Stimulated activated CD4-positive, alpha-beta T cell treated with anti-CD3 and anti-CD28 coated beads, Interleukin-1b, Interleukin-23, amount 100 ng/mL, for 1 hour (primary cell): ENCODE measurements at places on chromosomes 6 and 20.

GRCh38 chr20:64261138-64261537 is 5.6 kb downstream of the PCMTD2 start:
- no peak for DNase-seq

GRCh38 chr6:105209950-105210706 is 30.3 kb upstream of the POPDC3 start:
- no peak for DNase-seq

DNA sequence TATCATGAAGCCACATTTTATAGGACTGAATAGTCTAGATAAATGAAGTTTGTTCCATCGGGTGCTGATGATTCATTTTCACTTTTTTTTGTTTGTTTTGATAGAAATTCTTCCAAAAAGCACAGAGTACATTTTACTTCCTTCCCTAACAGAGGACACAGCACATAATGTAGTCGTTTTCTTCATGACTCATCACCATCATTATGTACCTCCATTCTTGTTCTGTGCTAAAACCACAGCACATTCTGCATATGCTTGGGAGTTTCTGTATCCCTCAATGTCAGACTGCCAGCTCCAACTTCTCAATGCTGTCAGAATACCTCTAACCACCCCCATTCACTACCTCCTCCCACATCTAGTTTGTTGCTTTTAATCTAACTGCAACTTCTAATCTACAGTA is 1004.9 kb upstream of the ADGRB3 start:
- no peak for DNase-seq

DNA sequence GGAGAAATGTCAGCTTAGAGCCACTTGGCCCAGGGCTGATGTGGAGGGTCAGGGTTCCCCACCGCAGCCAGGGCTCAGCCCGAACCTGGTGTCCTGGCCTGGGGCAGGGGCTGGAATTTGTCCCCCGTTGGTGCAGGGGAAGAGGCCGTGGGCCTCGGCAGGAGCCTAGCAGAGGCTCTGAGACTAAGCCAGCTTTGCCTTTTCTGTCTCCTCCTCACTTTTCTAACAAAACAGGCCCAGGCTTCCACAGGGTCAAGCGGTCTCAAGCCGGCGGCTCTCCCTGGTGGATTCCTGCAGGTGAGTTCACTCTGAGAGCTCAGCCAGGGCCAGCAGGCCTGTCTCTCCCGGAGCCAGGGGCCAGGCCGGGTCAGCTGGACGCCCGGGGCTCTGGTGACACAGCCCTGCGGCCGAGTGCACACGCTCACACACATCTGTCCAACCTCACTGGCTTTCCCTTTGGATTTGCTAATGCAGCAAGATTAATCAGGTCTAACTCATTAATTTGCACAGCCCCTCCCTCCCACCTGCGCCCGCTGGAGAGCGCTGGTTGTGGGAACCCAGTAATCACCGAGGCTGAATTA is 2.9 kb upstream of the CHRNA4 start:
- no peak for DNase-seq

GRCh38 chr20:35285806-35286076 is 1.2 kb upstream of the EIF6 start:
- DNase-seq = no peak

DNA sequence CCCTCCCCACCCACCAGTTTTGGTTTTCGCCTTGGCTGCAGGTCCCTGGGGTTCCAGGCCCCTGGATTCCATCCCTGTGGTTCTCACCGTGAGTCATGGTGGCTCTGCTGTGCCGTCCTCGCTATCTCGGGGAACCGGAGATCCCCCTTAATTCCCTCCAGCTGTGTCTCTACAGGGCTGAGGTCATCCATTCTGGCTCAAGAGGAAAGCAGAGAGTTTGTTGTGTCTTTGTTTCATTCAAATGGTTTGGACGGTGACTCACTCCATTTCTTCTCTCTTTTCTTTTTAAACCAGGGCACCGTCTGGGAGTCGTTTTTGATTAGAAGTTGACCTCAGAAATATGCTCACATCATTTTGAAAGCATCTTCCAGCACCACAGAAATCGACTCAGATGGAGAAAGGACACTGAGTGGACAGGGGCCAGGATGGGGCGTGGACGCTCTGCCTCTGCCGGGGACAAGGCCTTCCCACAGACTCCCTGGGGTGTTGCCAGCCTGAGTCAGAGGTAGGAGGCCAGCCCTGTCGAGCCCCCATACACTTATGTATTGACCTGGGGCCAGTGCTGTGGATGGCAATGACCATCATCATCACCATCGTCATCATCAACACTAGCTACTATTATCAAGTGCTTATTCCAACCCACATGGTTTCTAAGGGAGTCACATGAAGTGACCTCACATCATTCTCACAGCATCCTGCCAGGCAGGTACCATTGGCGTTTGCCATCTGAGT is 176.2 kb downstream of the NFATC2 start:
- DNase-seq = no peak

- no peak for DNase-seq
These were observed 260.0 kb downstream of the MMUT start for GRCh38 chr6:49202924-49203536.

- DNase-seq = no peak
These were observed 339.6 kb upstream of the PRDM1 start for GRCh38 chr6:105746509-105746908.

DNA sequence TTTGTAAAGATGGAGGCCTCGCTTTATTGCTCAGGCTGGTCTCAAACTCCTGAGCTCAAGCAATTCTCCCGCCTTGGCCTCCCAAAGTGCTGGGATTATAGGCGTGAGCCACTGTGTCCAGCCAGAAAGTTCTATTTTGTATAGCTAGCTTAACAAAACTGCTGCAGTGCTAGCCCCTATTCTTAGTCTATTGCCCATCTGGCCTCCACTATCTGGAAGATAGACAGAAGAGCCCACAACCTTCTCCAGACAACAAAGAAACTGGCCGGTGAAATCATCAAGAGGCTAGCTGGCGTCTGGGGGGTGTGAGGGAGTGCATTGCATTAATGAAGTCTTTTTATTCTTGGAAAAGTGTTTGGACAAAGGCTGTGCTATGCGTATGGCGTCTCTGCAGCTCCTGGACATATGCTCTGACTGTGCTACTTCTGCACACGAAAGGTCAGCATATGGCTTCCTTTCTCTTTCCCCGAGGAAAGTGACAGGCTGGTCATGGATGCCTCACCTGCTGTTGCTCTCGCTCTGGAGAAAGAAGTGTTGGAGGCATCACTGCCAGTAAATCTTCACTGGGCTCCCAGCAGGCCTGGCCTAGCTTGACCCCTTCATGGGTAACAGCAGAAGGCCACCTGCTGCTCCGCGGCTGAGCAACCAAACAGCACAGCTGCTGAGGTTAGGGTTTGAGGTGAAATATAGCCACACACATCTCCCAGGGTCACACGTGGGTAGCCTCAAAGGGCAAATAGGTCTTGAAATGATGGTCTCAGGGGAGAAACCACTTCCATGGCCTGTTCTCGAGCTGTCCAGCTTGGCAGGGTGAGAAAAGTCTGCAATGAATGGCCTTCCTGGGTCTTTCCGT is 95.1 kb upstream of the IYD start:
- DNase-seq = no peak

- no peak for DNase-seq
These were observed 7.0 kb downstream of the SCUBE3 start for GRCh38 chr6:35220711-35221110.

- DNase-seq = no peak
These were observed 17.9 kb downstream of the NCR2 start for GRCh38 chr6:41353333-41353732.

- DNase-seq = no peak
These were observed 68.9 kb upstream of the SCGN start for GRCh38 chr6:25583099-25583498.

- no peak for DNase-seq
These were observed 138.9 kb upstream of the NUP153 start for GRCh38 chr6:17845598-17845997.

DNA sequence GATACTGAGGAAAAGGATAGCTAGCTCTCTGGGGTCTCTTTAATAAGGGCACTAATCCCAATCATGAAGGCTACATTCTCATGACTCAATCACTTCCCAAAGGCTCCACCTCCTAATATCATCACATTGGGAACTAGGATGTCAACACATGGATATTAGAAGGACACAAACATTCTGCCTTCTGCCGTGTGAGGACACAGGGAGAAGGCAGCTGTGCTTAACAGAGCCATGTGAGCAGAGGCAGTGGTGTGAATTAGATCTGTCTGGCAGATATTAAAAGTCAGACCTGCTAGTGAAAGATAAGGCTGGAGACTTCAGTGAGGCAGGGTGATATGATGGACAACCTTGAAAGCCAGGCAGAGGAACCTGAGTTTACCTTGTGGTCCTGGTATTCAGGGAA is 341.9 kb downstream of the ARHGAP18 start:
- no peak for DNase-seq

- DNase-seq = no peak
These were observed 19.5 kb upstream of the RALGAPA2 start for GRCh38 chr20:20731945-20732296.

DNA sequence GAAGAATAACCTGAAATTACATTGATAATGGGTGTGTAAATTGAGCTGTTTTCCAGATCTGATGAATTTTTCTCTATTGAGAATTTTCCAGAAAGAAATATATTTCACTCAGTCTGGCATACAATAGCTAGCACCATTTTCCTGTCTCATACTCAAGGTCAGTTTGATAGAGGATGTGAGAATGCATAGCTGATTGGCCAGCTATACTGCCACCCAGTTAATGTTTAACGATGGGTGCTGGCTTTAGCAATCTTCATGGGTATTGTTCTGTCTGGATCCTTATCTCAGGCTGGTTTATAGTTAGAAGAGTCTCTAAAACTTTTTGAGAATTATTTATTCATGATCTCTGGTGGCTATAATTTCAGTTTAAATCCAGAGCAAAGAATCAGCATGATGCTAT is 147.4 kb downstream of the HDGFL1 start:
- DNase-seq = no peak

- no peak for DNase-seq
These were observed 135.3 kb upstream of the RREB1 start for GRCh38 chr6:6972456-6972855.

GRCh38 chr20:50442512-50442911 is 67.7 kb upstream of the PTPN1 start:
- no peak for DNase-seq

GRCh38 chr6:167472148-167472547 is 147.3 kb downstream of the TTLL2 start:
- DNase-seq = no peak
